PC-9 (cell line): ENCODE measurements at places on chromosomes 12 and 14. TPM values are rescaled to one million over a fixed set of nuclear protein-coding genes. Genes with fewer than 3 reads are reported as not detected.

Gene ASB2
- not detected in 2 replicates for total RNA-seq

Gene KRT71
- not detected in 2 replicates for total RNA-seq

Gene LBHD2
- 0.52 and 0.78 TPM in 2 replicates for total RNA-seq

Gene DDX11
- total RNA-seq, result 191 and 196 TPM in 2 replicates

DNA sequence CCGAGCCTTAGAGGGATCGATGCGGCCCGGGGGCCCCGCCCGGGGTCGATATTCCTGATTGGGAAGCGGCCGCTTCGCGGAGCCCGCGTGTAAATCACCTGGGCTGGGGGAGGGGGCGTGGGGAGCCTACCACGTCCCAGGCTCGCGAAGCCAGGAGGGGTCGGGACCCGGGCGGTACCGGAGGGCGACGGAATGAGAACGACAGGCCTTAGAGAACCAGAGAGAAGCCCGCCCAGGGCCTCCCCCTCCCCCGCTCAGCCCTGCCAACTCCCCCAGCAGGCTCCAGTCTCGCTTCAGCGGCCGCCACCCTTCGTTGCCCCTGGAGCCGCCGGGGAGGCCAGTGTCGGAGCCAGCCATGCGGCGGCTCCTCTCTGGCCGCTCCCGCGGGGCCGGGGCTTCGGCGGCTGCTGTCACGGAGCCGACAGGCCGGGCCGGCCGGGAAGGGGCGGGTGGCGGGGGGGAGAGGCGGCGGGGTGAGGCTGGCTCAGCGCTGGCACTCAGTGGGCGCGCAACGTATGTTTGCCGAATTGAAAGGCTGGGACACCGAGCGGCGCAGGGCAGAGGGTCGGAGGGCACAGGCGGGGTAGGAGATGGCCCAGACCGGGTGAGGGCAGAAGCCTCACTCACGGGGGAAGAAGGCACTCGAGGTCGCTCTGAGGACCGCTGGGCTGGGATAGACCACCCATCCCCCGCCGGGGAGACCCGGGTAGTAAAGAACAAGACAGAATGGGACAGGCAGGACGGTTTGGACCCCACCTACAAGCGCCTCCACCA is 1.4 kb upstream of the DNAJC22 start:
- H3K36me3 ChIP-seq, result no peaks in the 10 kb centered on the region
- DNase-seq, result no peak
- H3K4me3 ChIP-seq, result peak overlapping the region; percentile 41; the same call in 1 of the 2 replicates
- peaks cover 45% of the 10 kb centered on the region for H3K27me3 ChIP-seq

DNA sequence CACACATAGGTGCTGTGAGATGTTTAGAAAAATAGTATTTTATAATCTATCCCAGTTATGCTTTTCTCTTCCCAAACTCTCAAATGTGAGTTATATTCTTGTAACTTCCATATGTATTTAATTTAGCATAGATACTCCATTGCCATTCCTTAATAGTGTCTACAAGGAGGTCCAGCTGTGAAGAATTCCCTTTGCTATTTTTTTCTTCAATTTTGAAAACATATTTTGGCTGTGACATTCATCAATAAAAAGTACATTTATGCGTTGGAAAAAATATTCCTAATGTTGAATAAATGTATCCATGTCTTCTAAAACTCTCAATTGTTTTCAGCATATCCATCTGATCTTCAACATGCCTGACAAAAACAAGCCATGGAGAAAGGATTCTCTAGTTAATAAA is 1402.0 kb upstream of the SEL1L start:
- H3K27ac ChIP-seq, result no peak overlapping the region
- DNase-seq, result no peak
- no peaks in the 10 kb centered on the region for H3K36me3 ChIP-seq
- no peak overlapping the region for H3K4me3 ChIP-seq
- H3K27me3 ChIP-seq, result no peaks in the 10 kb centered on the region
- H3K4me1 ChIP-seq, result no peaks in the 10 kb centered on the region

DNA sequence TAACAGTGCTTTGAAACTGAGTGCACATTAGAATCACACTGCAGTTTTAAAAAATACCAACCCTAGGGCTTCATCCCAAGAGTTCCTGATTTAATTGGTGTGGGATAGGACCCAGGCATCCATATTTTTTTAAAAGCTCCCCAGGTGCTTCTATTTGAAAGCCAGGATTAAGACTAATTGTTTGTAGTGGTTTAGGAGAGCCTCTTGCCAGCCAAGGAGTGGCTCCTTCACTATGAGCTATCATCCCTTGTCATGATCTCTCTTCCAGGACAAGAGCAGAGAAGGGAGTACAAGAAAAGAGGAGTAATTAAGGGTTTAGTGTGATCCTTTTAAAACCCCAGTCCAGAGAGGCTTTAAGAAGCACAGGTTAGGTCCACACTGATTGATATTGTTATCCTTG is 178.0 kb downstream of the CAND1 start:
- H3K27ac ChIP-seq, result no peak overlapping the region
- H3K27me3 ChIP-seq, result no peaks in the 10 kb centered on the region

GRCh38 chr12:2003676-2004112 is 563 bp downstream of the DCP1B start:
- no peak overlapping the region for H3K27ac ChIP-seq
- peak overlapping the region; percentile 60 for H3K4me3 ChIP-seq
- H3K36me3 ChIP-seq, result no peaks in the 10 kb centered on the region
- no peak for DNase-seq

- no peak for DNase-seq
- no peak overlapping the region for H3K27ac ChIP-seq
- H3K27me3 ChIP-seq, result no peaks in the 10 kb centered on the region
- no peaks in the 10 kb centered on the region for H3K4me1 ChIP-seq
- H3K36me3 ChIP-seq, result no peaks in the 10 kb centered on the region
Observed at GRCh38 chr14:91927191-91927590, 20.3 kb downstream of the FBLN5 start.

GRCh38 chr14:30496852-30497251 is 62.1 kb upstream of the G2E3 start:
- H3K27ac ChIP-seq, result no peak overlapping the region
- no peaks in the 10 kb centered on the region for H3K4me1 ChIP-seq
- H3K27me3 ChIP-seq, result no peaks in the 10 kb centered on the region

DNA sequence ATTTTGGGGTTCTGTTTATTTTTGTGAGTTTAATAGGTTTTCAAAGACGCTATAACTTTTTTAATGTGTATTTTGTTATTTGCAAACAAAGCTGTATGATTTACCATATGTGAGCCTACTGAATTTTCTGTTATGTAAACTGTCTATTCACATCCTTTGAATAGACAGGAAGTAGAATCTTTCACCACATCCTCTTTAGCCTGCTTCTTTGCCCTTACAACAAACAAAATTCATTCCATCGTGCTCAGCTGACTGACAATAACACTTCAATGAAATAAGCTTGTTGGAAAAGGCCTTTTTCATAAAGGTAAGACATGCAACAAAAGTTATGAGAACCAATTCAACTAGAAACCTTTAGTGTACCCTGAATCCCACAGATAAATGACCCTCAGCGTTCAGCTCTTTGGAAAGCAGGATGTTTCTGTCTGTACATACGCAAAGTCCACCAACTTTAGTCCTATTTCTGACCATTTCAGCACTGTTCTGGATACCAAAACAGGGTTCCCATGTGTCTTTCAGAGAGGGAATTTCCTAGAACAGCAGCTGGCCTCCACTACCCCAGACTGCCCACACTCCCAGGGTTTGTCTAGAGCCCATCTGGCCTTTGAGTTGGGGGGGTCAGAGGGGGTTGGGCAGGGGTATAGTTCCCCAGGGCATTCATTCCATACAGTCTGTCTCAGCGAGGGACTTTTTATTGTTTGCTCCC is 71.3 kb downstream of the DUSP6 start:
- H3K4me1 ChIP-seq, result no peaks in the 10 kb centered on the region
- H3K27ac ChIP-seq, result no peak overlapping the region
- no peak overlapping the region for H3K4me3 ChIP-seq
- no peaks in the 10 kb centered on the region for H3K27me3 ChIP-seq

DNA sequence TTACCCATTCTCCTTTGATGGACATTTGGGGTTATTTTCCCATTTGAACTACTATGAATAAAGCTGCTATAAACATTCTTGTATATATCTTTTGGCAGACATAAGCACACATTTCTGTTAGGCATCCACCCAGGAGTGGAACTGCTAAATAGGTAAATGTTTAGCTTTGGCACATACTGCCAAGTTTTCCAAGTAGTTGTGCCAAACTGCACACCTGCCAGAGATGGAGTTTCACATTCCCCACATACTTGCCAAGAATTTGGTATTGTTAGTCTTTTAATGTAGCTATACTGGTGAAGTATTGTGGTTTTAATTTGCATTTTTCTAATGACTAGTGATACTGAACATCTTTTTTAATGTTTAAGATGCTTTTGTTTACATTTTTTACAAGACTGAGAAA is 201.0 kb downstream of the GXYLT1 start:
- H3K4me3 ChIP-seq, result no peak overlapping the region
- DNase-seq, result no peak
- no peaks in the 10 kb centered on the region for H3K4me1 ChIP-seq
- no peaks in the 10 kb centered on the region for H3K27me3 ChIP-seq
- H3K27ac ChIP-seq, result no peak overlapping the region
- no peaks in the 10 kb centered on the region for H3K36me3 ChIP-seq
